ENCODE measurements at places on chromosomes 1 and 21.
A peak's percentile ranks its signal among the peaks of the same experiment; 100 is the strongest.

DNA sequence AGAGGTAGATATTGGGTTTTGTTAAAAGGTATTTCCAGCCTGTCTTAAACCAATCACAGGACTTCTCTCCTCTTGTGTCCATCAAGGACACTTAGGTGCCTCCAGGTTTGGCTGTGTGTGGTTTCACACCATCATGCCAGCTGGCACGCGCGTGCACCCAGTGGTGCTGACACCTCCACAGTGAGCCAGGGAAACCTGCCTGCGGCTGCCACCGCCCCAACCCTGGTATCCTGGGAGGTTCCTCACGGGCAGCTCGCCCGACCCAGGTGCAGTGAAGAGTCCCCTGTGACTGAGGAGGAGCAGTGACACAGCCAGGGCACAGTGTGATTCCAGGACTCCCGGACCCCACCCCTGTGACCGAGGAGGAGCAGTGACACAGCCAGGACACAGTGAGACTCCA, 13.2 kb upstream of the COL6A2 start:
- no peak for DNase-seq
- peaks cover 9% of the 10 kb centered on the region for H3K27me3 ChIP-seq
- peaks cover 18% of the 10 kb centered on the region for H3K4me1 ChIP-seq
- H3K36me3 ChIP-seq = no peaks in the 10 kb centered on the region
- no peak overlapping the region for H3K4me3 ChIP-seq
- H3K27ac ChIP-seq = no peak overlapping the region

- peaks cover 45% of the 10 kb centered on the region for H3K27me3 ChIP-seq
- H3K36me3 ChIP-seq = no peaks in the 10 kb centered on the region
- no peak overlapping the region for H3K27ac ChIP-seq
- peaks cover 34% of the 10 kb centered on the region for H3K4me1 ChIP-seq
- DNase-seq = no peak
These were observed 7.5 kb downstream of the RNF223 start for GRCh38 chr1:1066403-1067283.

DNA sequence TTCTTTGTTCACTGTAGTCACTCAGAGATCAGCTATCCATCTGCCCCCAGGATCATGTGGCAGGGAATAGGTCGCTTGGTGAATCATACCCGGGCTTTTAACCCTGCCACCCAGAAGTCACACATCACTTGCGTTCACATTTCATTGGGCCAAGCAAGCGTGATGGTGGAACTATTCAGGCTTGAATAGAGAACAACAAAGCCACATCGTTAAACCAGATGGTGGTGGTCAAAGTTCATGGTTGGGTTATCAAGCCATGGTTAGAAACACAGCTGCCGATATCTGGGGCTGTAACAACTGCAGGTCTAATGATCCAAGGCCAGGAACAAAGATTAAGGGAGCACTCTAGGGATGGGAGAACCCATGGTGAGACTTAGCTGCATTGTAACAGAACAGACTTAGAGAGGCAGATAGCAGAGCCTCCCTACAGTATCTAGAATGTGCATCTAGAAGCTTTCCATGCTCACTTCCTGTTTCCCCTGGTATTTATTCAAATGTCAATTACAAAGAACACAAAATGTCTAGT, 40.0 kb upstream of the PTPRC start:
- peaks cover 20% of the 10 kb centered on the region for H3K4me1 ChIP-seq
- H3K36me3 ChIP-seq = peaks cover 7% of the 10 kb centered on the region
- no peaks in the 10 kb centered on the region for H3K27me3 ChIP-seq
- DNase-seq = peak; percentile 8
- no peak overlapping the region for H3K4me3 ChIP-seq

DNA sequence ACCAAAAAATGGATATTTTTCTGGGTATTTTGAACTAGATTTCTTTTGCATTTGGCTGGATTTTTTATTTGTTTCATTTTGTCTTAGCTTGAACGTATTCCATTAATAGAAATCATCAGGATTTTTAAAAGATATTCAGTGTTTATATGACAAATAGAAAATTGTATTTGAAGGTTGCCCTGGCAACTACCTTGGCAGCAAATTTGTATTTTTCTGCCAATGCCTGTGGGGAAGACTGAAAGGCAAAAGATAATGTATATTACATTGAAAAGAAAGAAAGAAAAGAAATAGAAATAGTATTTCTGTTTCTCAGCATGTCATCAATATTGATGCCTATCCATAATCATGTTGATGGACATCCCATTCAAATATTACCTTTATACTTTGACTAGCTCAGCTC, 16.8 kb downstream of the VCAM1 start:
- no peak for DNase-seq
- H3K4me3 ChIP-seq = no peak overlapping the region
- H3K36me3 ChIP-seq = no peaks in the 10 kb centered on the region
- peaks cover 13% of the 10 kb centered on the region for H3K4me1 ChIP-seq
- no peak overlapping the region for H3K27ac ChIP-seq

GRCh38 chr1:58318157-58319005, 228.1 kb downstream of the OMA1 start:
- peak overlapping the region; percentile 64 for H3K27ac ChIP-seq
- no peak for DNase-seq

DNA sequence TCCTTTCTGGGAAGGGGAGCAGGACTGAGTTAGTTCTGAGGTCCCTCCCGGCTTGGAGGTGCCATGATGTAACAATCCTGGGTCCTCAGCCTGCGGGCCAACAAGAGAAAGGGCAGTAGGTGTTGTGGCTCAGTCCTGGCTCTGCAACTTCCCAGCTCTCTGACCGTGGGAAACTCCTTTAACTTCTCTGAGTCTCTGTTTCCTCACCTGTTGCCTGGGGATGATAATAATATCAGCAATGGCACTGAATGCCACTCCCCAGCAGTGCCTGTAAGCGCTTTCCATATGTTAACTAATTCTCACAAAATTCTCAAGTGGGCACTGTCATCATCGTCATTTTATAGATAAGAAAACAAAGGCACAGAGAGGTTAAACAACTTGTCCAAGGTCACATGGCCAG, 2.3 kb downstream of the PADI3 start:
- peaks cover 14% of the 10 kb centered on the region for H3K27me3 ChIP-seq
- H3K4me1 ChIP-seq = peaks cover 23% of the 10 kb centered on the region
- DNase-seq = no peak
- H3K36me3 ChIP-seq = no peaks in the 10 kb centered on the region
- peak overlapping the region; percentile 30 for H3K27ac ChIP-seq
